ENCODE measurements at places on chromosomes 13 and 19. TPM values are rescaled to one million over a fixed set of nuclear protein-coding genes. Genes with fewer than 3 reads are reported as not detected.

Gene TPTE2
- 0.51 TPM for polyA plus RNA-seq

Gene ZNF667
- polyA plus RNA-seq: 19.8 TPM

Gene PRODH2
- polyA plus RNA-seq: 0.27 TPM

Gene SPACA4
- 0.54 TPM for polyA plus RNA-seq

Gene COX6B2
- polyA plus RNA-seq: 3.8 TPM

Gene OVOL3
- 0.56 TPM for polyA plus RNA-seq

Gene SLITRK1
- polyA plus RNA-seq: 31.7 TPM

Gene ZNF223
- polyA plus RNA-seq: 11.8 TPM

Gene ACER1
- 0.11 TPM for polyA plus RNA-seq

All from spinal cord (tissue), 10 donors.